ENCODE measurements at places on chromosomes 4 and X.

DNA sequence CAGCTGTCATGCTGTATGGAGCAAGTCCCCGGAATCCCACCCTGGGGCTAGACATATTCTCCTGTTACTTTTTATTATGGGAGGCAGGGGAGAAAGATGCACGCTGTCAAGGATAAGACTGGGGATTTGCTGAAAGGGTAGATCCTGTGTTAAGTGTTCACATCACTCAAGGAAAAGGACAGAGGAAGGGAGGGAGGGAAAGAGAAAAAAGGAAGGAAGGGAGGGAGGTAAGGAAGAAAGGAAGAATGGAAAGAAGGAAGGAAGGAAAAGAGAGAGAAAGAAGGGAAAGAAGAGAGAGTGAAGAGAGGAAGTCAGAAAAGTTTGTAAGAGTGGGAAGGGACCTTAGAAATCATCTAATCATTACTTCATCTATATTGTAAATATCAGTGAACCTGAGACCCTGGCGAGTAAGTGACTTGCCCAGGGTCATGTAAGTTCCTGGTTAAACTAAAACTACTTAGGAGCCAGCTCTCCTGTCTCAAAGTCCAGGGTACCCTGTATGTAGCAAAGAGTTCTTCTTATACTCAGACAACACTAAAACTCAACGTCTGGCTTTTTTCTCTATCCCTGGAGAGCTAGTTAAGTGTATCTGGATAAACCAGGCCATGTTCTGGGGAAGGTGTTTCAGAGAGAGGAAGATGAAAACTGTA lies 47.2 kb upstream of the MSX1 start:
- DNase-seq: no peak

GRCh38 chr4:72909461-72909860 lies 160.1 kb downstream of the COX18 start:
- DNase-seq: no peak

DNA sequence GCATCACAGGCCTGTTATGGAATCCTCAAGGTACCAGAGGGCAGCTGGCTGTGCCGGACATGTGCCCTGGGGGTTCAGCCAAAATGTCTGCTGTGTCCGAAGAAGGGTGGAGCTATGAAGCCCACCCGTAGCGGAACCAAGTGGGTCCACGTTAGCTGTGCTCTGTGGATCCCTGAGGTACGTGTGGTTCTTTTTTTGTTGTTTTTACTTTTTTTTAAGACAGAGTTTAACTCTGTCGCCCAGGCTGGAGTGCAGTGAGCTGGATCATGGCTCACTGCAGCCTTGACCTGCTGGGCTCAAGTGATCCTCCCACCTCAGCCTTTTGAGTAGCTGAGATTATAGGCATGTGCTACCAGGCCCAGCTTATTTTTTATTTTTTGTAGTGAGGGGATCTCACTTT lies 46.1 kb downstream of the JADE1 start:
- no peak for DNase-seq

GRCh38 chrX:80747832-80748231 lies 61.8 kb downstream of the BRWD3 start:
- no peak for DNase-seq

GRCh38 chr4:36944232-36944631 lies 300.3 kb upstream of the NWD2 start:
- no peak for DNase-seq

DNA sequence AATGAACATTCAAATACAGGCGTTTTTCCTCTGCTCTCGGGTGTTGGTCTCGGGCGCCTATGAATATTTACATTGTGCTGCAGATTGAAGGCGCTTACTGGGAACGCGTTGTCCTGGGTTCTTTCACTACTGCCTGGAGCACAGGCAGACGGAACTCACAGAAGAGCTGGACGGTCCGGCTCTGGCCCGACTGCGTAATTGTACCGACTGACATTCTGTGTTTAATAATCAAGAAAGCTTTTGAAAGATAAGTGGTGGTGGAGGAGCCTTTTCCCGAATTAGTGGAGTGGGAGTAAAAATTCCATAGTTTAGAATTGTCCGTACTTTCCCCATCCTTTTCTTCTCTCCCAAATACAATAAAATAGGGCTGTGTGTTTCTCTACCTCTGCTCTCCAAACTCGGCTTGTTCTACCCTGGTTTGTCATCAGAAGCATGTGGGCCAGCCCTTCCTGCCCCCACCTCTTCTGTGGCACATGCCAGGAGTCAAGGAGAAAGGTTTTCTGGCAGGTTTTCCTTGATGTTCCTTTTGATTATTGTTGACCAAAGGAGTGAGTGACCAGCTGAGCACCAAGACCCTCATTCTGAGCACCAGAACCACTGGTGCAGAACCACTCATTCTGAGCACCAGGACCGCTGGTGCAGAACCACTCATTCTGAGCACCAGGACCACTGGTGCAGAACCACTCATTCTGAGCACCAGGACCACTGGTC lies 2.3 kb downstream of the FHDC1 start:
- no peak for DNase-seq

GRCh38 chr4:84967243-84967690 lies 777 bp upstream of the WDFY3 start:
- DNase-seq: no peak

- no peak for DNase-seq
Measured at GRCh38 chr4:86556791-86557415, 37.2 kb upstream of the PTPN13 start.

DNA sequence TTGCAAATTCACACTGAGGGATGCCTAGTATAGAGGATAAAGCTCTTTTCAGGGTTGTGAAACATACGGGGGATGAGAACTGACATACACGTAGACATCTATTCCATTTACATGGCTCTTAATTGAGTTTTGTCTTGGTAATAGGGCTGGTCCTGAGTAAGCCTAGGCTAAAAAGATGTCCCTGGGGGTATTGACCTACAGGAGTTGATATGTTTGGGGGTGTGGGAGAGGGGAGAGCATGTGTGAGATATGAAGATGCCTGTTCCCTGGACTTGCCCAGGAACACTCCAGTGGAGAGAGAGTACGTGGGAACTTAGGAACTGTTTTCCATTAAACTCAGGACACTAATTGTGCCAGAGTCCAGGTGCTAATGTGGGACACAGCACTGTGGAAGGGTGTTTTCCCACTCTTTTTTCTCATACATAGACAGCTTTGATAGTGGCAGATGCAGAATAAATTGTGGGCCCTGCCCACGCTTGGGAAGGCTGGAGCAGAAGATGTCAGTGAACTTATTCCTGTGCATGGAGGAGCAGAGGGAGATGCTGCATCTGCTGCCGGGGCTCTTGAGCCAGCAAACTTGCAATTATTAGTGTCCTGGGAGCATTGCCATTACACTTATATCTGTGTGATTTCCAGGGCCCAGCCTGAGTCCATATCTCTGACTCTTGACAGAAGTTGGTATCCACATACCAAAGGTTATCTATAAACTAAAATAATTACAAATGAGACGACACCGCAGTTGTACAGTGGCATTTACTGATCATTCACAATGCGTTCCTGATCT lies 20.7 kb downstream of the SYNPO2 start:
- no peak for DNase-seq

DNA sequence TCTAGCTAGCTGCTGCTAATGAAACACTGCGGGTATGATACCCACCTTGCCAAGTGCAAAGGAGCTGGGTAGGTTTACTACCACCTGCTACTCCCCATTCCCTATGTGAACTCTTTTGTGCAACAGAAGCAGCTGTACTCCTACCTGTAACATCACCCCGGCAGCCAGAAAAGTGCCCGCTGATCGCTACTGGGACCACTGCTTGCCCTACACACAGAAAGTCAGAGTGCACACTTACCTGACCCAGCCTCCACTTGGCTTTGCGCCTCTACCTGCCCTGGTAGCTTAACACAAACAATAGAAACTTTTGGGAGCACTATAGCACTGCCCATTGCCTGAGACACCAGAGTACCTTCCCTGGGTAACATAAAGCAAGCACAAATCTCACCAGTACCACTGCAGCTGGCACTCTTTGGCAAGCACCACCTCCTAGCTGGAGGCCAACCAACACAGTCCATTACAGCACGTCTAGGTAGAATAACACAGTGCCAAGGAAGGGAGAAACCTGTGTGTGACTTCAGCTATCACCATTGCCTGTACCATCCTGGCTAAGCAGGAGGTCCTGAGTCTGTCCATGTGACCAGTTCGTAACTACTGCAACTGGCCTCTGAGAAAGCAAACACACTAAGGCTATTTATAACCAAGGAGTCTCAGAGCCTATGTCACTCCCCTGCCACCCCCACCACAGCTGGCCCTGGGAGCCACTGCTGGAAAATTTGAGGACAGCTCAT lies 80.1 kb downstream of the CENPC start:
- DNase-seq: no peak

GRCh38 chr4:136113921-136114320 lies 1418.4 kb downstream of the PCDH18 start:
- no peak for DNase-seq

DNA sequence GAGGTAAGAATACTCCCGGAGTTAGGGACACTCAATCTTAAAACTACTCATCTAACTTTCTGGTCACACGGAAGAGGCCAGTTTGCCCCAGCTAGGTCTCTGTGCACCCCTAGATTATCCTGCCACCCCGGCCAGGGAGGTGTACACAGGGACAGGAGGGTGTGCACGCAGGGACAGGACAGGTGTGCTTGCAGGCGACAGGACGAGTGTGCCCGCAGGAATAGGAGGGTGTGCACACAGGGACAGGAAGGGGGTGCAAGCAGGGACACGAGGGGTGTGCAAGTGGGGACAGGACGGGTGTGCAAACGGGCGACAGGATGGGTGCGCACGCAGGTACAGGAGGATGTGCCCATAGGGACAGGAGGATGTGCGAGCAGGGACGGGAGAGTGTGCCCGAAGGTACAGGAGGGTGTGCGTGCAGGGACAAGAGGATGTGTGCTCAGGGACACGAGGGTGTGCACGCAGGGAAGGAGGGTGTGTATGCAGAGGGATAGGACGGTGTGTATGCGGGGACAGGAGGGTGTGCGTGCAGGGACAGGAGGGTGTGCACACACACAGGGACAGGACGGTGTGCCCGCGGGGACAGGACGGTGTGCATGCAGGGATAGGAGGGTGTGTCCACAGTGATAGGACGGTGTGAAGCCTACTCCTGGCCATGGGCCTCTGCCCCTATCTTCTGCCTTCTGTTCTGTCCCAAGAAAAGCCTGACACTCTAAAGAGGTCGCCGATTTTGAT lies 4.1 kb downstream of the TMEM271 start:
- DNase-seq: no peak

- no peak for DNase-seq
Measured at GRCh38 chr4:1608821-1609500, 75.2 kb downstream of the FAM53A start.

- DNase-seq: no peak
Measured at GRCh38 chr4:94544811-94545210, 93.1 kb downstream of the PDLIM5 start.

DNA sequence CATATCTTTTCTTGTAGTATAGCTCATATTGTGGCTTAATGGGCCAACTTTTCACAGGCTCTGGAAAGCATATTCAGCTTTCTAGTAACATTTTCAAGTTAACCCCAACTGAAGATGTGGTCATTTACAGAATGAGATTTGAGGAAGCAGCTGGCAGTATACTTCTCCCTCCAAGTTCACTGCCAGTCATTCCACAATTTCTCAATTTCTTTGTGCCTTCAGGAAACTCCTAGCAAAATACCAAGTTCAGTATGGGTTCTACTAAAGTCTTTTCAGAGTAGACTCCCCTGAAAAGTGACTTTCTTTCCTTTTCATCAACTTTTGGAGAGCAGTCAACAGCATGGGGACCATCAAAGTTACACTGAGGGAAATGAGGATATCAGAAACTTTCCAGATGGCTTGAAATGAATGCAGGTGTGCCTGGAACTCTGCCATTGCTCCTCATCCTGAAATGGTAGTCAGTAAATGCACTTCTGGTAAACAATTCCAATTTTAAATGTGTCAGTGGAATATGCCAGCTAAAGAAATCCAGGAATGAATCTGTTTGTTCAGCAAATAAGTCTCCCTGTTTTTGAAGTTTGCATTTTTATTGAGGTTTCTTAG lies 81.5 kb upstream of the TEX13D start:
- no peak for DNase-seq

GRCh38 chrX:22171287-22172060 lies 101.2 kb upstream of the CBLL2 start:
- no peak for DNase-seq

DNA sequence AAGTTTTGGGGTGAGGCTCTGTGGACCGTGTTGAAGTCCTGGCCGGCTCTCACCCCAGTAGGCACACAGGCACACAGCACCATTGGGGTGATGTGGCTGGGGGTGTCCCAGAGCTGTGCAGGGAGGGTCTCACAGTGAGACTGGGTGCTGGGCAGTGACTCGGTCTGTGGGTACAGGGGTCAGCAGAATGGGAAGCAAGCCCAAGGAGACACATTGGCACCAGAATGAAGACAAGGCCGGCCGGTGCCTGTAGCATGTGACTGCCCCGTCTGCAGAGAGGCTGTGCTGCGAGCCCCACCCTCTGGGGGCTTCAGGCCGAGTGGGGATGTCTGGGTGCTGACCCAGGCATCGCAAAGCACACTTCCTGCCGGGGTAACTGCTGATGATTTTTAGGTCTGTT lies 5.2 kb downstream of the MAEA start:
- no peak for DNase-seq

DNA sequence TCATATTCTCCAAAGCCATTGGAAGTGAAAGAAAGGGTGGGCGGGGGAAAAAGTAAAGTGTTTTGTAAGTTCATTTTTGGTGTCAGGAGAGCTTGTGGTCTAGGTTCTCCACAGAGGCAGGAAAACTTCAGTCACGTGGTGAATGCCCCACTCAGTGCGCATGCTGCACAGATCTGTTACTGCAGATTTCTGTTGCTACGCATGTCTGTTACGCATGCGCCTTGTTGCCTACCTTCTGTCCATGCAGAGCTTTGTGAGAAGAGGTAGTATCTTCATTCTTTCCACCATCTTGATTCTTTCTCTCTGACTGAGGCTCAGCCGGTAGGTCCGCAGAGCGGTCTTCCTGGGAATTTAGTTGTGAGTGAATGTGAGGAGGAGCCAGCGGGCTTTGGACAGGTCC lies 15.1 kb upstream of the PAGE3 start:
- no peak for DNase-seq

DNA sequence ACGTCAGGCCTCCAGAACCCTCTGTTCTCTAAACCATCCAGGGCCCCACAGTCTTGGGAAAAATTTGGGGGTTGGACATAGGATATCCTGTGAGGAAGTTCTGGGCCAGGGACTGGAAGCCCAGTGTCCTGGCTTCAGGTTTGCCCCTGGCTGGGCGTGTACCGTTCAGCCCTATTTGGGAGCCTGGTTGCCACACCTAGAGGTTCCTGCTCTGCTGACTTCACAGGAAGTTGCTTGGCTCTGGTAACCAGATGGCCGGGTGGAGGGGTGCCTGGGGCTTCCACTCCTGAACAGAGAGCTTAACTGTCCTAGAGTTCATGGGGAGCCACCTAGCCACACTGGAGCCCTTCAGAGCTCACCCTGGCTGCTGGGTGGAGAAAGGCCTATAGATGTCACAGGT lies 1.1 kb downstream of the TAFAZZIN start:
- no peak for DNase-seq

DNA sequence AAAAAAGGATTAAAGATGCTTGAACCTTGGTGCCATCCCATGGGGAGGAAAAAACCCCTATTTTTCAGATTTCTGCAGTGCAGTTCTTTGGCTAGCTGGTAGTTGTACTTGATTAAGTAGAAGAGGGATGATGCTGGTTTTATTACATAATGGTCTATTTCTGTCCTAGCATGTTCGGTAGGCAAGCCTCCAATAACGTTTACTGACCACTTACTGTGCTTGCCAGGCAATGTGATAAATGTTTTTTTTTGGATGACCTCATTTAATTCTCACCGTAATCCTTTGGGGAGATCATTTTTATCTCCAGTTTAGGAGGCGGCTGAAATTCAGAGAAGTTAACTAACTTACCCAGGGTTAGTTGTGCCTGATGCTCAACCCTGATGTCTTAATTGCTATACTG lies 92.1 kb upstream of the RPA4 start:
- DNase-seq: peak; percentile 31

Measured in skeletal muscle cell (primary cell).